ENCODE measurements at places on chromosomes 7 and 10. TPM values are rescaled to one million over a fixed set of nuclear protein-coding genes. Genes with fewer than 3 reads are reported as not detected.

PRLHR gene
- total RNA-seq, result not detected

DGKI gene
- total RNA-seq, result 21.1 TPM

ALDH18A1 gene
- 74.7 TPM for total RNA-seq

ACTR3C gene
- 5.3 TPM for total RNA-seq

ENKUR gene
- total RNA-seq, result 1.7 TPM

MOGAT3 gene
- not detected for total RNA-seq

C10orf53 gene
- not detected for total RNA-seq

RTKN2 gene
- 13.4 TPM for total RNA-seq

CHN2 gene
- 62.5 TPM for total RNA-seq

PCLO gene
- total RNA-seq, result 34.6 TPM

NEUROD6 gene
- total RNA-seq, result 0.93 TPM

NDUFB2 gene
- 252 TPM for total RNA-seq

SLC29A4 gene
- total RNA-seq, result 24.8 TPM

SUN3 gene
- not detected for total RNA-seq

OR2A12 gene
- total RNA-seq, result not detected

All from camera-type eye (tissue), 1 donor.